Non-pigmented ciliary epithelial cell (primary cell): ENCODE measurements at places on chromosomes 5 and 9.

GRCh38 chr5:150590979-150591695 is 49.3 kb upstream of the SYNPO start:
- DNase-seq, result no peak

- no peak for DNase-seq
Observed at GRCh38 chr5:44536650-44537260, 147.5 kb upstream of the FGF10 start.

- no peak for DNase-seq
Observed at GRCh38 chr9:114098936-114099668, at the start of gene KIF12. Gene KIF12, minus strand, starts transcription at chr9:114099292. Its CDS starts 16 bp downstream, at chr9:114099276.

DNA sequence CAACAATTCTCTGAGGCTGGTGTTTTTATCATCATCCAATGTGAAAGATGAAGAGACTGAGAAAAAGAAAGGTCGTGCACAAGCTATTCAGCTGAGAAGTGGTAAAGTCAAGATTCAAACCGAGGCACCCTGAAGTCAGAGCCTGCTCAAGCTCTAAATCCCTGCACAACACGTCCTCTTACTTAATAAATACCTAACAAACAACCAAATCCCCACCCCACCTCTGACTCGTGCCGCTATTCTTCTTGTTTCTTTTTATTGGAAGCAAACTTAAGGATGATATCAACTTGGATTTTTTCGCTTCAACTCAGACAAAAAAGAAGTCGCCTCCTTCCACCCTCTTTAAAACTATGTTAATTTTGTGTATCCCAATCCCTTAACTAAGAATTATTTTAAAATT is 140.2 kb downstream of the CEP120 start:
- DNase-seq, result no peak
